H9 (cell line): ENCODE measurements at places on chromosomes 5 and 9. TPM values are rescaled to one million over a fixed set of nuclear protein-coding genes. Genes with fewer than 3 reads are reported as not detected.

DNA sequence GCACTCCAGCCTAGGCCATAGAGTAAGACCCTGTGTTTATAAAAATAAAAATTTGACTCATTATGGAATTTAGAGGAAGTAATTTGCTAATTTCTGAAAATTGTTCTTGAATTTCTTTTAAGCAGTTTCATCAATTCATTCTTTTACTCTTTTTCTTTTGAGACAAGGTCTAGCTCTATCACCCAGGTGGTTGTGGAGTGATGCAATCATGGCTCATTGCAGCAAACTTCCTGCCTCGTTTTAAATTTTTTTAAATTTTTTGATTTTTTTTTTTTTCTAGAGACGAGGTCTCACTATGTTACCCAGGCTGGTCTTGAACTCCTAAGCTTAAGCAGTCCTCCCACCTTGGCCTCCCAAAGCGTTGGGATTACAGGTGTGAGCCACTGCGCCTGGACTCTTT lies 3.1 kb upstream of the CAMLG start:
- no peak for DNase-seq

DNA sequence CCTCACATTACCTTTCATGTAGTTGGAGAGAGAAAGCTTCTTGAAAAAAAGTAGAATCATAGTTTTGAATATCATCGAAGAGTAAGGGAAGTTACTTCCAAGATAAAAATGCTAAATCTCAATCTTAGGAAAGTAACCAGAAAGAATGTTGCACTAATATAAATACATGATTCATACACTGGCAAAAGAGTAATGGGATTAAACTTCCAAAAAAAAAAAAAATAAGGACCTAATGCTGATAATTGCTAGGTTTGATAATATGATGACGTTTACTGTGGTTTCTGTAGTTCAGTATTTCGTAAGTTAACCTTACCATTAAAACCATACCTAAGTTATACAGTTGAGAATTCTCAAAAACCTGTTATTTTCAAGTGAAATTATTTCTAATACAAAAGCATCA lies 573.8 kb upstream of the CDH9 start:
- DNase-seq: no peak

ATP10B gene
- total RNA-seq: 0.11 and 0.42 TPM in 2 replicates

DNA sequence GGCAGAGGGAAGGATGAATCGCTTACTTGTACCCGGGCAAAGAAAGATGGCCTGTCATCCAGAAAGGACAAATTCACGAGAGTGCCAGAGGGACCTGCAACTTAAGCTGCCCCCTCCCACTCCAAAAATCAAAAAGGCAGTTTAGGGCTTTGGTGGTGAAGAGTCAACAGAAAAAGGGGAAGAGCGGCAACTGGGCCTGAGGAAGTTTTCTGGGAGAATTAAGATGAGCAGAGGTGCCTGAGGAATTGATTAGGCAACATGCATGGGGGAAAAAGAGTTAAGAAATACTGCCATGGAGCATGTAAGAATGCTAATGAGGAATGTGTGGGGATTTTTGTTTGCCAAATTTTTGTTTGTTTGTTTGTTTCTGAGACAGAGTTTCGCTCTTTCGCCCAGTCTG lies 1.8 kb upstream of the ACTL7B start:
- no peak for DNase-seq

DNA sequence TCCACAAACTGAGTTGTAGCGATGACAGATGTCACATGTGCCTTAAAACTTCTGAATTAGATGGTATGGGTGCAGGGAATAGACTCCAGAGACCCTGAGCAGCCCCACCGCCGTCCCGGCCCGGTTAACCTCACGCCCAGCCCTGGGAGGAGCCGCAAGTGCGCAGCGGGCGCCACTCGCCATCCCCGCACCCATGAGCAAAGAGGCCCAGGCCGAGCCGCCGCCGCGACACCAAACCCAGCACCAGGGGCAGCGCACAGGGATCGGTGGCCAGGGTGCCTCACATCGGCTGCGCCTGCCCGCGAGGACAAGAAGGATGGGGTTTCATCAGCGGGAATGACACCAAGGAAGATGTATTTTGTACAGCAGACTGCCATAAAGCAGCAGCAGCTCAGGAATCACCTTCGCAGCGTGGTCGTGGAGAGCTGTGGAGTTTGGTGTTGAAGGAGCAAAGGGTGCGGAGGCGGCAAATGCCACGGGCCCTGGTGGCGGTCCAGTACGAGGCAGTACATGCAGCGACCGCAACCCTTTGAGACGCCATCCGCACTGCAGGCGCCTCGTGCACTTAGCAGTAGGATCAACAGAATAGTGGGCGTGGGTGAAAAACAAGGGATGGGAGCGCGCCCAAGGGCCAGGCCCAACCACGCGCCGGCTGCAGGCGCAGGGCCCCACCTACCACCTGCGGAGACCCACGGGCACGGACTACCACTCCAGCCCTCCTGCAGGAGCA lies 89.7 kb downstream of the ZNF366 start:
- DNase-seq: peak; percentile 38

- DNase-seq: no peak
Observed at GRCh38 chr5:135747824-135748223, 86.6 kb upstream of the SLC25A48 start.

- no peak for DNase-seq
Observed at GRCh38 chr5:132750471-132751230, 3.4 kb downstream of the CCNI2 start.

SOX30 gene
- 0.13 TPM in 1 of 2 replicates, not detected in the other for total RNA-seq

DNA sequence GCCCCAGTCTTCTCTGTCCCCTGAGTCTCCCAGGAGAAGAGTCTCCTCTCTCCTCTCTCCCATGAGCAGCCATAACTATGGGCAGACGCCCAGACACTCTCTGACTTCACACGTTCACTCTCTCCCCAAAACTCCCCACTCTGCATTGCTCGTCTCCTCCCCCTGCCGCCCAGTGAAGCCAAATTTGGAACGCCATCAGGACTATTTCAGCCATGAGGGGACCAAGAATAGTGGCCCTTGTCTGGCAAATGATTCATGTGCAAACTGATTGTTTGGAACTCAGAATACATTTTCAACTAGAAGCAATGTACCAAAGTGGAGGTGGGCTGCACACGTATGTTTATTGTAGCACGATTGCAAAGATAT lies 20.9 kb downstream of the CMBL start:
- no peak for DNase-seq

LRRC19 gene
- not detected in 2 replicates for total RNA-seq

PHF24 gene
- 0.24 and 0.68 TPM in 2 replicates for total RNA-seq

ANKRD31 gene
- total RNA-seq: 0.11 and 0.13 TPM in 2 replicates

FOXD4L4 gene
- 0.26 TPM in 1 of 2 replicates, not detected in the other for total RNA-seq

GRCh38 chr5:5695266-5695665 lies 272.8 kb downstream of the ICE1 start:
- DNase-seq: peak; percentile 39

OR1J1 gene
- not detected in 2 replicates for total RNA-seq

RNF224 gene
- 0.15 and 0.20 TPM in 2 replicates for total RNA-seq
